CD4-positive, alpha-beta T cell treated with Interleukin-15 for 1 hour (primary cell): ENCODE measurements at places on chromosomes 2 and 18.

- DNase-seq, result no peak
Observed at GRCh38 chr2:74860079-74860478, 26.2 kb downstream of the HK2 start.

DNA sequence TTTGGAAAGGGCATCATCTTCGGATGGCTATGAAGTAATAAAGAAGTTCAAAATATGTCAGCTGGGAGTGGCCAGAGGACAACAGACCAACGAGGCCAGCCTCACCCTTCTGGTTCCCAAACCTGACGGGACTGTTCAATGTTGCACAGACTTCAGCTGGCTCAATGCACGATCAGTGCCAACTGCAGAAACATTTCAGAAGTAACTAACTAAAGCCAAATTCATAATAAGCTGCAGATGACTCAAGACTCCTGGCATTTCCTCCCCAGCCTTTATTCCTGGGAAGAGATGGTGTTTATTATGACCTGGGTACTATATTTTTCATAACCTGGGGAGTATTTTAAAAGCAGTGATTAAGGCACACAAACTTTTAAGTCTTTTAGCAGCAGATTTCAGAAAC lies 3.8 kb upstream of the ATP6V1C2 start:
- DNase-seq, result no peak

GRCh38 chr2:150085478-150085877 lies 402.0 kb downstream of the RND3 start:
- DNase-seq, result no peak

GRCh38 chr2:73897934-73898333 lies 5.1 kb downstream of the ACTG2 start:
- DNase-seq, result no peak

- no peak for DNase-seq
Observed at GRCh38 chr18:13393338-13393737, 174.8 kb downstream of the LDLRAD4 start.

GRCh38 chr2:98445683-98446581 lies 1.3 kb downstream of the INPP4A start:
- DNase-seq, result no peak

DNA sequence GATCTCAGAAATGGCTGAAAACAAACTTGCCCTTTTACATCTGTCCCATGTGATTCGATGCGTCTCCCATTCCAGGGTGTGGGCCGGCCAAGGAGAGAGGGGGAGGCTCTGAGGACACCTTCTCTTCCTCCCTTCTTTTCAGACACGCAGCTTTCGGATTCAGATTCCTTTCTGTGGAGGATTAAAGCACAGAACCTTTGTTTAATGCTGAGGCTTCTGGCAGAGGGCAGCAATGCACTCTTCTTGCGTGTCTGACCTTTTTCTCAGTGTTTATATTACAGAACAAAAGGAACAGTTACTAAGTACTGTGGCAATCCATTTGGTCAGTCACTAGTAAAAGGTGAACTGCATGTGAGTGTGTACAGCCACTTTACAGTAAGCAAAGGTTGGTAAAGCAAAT lies 268.9 kb upstream of the CCDC68 start:
- DNase-seq, result no peak
